Left renal cortex interstitium (tissue), 4 donors: ENCODE measurements at places on chromosomes 6 and 20.

- no peak for DNase-seq
These were observed 771.2 kb downstream of the KIF16B start for GRCh38 chr20:15802020-15802419.

GRCh38 chr6:167733740-167734661 is 92.7 kb upstream of the AFDN start:
- no peak for DNase-seq

DNA sequence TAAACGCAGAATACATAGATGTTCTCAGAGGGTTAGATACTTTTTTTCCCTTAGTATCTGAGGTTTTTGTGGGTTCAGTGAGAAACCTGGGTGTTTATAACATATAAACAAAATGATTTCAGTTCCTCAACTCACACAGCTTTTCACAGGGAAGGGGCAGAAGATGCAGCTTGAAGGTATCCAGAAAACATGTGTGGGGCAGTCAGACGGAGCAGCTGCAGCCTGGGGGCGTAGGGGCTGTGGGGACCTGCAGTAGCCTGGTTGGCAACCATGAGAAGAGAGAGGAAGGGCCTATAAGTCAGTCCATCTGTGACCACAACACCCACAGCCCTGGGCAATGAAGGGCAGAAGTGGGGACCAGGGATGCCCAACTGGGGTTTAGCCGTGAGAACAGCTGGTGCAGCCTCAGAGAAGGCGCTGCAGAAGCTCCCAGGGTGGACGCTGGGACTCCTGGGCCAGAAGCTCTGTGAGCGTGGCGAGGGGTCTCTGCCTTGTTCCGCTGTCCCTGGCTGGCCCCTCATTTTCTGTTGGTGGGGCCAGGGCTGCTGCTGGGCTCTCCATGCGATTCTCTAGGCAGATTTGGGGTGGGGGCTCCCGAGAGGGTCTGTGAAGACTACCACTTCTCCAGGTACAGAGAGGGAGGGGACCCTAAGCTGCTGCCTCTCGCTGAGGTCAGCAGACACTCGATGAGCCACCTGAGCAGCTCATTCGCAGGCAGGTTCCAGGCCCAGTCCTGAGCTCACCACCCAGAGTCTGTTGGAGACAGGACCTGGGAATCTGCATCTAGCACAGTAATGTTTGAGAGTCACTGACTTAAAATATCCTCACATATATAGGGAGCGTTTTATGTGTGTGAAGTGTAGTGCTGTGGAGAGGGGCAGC is 181.2 kb downstream of the ZDHHC14 start:
- no peak for DNase-seq

DNA sequence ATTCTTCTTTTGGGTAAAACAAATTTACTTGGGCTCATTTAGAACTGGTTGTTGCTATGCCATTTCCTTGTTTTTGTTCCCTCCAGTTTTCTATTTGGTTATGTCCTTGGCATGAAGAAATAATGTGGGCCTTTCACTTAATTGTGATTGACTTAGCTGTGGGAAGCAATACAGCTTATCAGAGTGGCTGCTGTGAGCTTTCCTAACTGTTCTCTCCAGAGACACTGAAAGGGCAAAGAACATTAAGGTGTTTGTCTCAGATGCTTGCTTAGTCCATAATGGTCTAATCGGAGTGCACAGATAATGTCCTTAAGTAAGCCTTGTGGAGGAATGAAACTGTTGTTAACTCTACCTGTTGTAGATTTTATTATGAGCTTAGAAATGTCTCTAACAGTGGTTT is 56.6 kb downstream of the SH3BGRL2 start:
- no peak for DNase-seq

- DNase-seq = no peak
These were observed 82.3 kb upstream of the KCNG1 start for GRCh38 chr20:51104960-51105920.

DNA sequence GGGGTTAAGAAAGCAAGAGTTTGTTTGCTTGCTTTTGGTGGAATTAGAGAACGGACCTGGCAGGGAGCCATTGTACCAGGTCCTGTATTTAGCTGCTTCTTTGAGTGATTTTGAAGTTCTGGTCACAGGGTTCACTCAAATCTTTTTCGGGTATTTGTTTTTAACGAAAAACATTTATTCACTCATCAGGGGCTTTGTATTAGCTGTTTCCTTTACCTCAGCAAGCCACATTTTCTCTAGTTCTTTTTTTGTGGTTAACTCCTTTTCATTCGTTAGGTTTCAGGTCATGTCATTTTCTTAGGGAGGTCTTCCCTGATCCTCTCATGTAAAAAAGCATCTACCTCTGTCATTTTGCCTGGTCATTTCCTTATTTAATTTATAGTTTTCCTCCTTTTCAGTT is 1502.2 kb downstream of the GRIK2 start:
- DNase-seq = no peak

DNA sequence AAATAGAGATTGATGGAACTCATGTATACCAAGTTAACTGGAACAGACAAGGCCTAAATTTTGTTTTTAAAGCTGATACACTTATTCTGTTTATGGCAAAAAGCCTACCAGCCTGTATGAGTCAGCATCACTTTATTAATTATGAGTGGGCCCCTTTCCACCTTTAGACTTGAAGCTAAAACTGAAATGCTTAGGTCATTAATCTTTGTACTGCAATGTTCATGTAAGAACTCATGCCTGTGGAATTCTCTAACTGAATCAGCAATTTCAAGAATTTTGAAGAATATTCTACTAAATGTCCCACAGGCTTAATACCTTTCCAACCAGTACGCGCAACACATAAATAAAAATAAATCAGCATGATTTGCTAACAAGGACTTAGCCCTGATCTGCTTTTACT is 140.2 kb upstream of the PHACTR1 start:
- DNase-seq = no peak

DNA sequence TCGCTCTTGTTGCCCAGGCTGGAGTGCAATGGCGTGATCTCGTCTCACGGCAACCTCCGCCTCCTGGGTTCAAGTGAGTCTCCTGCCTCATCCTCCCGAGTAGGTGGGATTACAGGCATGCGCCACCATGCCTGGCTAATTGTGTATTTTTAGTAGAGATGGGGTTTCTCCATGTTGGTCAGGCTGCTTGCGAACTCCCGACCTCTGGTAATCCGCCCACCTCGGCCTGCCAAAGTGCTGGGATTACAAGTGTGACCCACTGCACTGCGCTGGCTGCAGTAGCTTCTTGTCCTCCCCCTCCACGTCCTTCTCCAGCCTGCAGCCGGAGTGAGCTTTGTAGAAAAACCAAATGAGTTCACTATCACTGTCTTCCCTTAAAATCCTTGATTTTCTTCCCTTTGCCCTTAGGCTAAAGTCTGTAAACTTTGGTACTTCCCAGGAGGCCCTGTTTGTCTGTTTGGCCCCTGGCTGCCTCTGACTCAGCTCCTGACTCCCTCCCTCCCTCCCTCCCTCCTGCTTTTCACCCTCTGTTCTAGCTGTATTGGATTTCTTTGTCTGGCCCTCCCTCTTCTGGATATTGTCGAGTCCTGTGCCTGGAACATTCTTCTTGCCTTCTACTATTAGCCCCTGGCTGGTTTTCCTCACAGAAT is 12.9 kb downstream of the PARD6B start:
- DNase-seq = no peak
